Stomach (tissue), 19 donors: ENCODE measurements at places on chromosomes 4 and X. TPM values are rescaled to one million over a fixed set of nuclear protein-coding genes. Genes with fewer than 3 reads are reported as not detected.

MMRN1 gene
- total RNA-seq, result 0.58 TPM

DNA sequence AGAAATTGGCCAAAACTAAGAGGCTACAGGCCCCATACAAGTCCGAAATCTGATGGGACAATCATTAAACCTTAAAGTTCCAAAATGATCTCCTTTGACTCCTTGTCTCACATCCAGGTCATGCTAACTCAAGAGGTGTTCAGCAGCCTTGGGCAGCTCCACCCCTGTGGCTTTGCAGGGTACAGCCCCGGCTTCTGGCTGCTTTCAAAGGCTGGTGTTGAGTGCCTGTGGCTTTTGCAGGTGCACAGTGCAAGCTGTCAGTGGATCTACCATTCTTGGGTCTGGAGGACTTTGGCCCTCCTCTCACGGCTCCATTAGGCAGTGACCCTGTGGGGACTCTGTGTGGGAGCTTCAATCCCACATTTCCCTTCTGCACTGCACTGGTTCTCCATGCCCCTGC is 329.1 kb upstream of the MAD2L1 start:
- no peak for DNase-seq

TENM3 gene
- under 0.01 TPM for total RNA-seq

- DNase-seq, result no peak
Observed at GRCh38 chrX:23783589-23784469, 856 bp downstream of the SAT1 start.

PASD1 gene
- total RNA-seq, result not detected

DNA sequence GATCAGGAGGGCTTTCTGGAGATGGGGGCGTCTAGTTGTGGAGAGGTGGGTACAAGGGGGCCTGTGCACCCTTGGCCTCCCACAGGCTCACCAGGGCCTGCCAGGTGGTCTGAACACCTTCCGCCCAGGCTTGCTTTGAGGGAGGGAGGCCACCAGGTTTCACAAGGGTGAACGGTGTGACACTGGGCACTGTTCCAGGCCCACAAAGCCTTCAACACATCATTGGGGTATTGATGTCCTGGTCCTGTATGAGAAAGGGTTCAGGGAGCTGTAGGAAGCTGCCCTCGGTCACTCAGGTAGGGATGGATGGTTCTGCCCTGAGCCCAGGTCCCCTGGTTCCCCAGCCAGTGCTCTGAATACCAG is 6.0 kb downstream of the HTRA3 start:
- DNase-seq, result no peak

MAGEC3 gene
- not detected for total RNA-seq

- peak; percentile 49 for DNase-seq
Observed at GRCh38 chrX:9911487-9911886, 55.7 kb upstream of the CLDN34 start.

DNA sequence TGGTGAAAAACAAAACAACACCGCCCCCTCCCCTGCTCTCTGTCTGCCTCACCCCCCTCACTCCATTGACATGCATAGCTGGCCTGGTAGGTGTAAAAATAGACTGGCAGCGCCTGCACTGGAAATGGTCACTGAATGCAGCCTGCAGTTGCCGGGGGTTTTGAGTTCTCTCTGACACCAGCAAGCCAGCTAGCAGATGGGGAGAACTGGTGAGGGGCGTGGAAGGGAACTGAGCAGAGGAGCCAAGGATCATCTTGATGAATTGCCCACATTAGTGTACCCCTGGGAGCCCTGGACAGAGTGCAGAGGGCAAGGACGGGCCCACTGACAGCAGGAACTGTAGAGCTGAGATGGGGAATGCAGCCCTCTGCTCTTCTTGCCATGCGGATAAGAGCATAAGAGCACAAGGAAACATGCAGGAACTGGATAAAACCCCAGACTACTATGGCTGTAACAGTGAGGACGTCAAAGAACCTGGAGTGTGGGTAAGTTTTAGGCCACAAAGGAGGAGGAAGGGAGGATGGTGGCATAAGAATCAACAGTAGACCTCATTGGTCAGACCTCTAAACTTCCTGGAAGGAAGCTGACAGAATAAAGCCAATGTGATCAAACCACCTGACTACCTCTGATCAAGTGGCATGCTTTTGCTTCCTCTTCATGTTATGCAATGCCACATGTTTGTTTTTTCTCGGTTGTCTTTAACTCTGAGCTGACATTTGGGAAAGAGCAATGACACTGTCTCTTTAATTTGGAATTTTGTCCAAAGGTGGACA is 96.3 kb downstream of the ANK2 start:
- peak; percentile 35 for DNase-seq

DNA sequence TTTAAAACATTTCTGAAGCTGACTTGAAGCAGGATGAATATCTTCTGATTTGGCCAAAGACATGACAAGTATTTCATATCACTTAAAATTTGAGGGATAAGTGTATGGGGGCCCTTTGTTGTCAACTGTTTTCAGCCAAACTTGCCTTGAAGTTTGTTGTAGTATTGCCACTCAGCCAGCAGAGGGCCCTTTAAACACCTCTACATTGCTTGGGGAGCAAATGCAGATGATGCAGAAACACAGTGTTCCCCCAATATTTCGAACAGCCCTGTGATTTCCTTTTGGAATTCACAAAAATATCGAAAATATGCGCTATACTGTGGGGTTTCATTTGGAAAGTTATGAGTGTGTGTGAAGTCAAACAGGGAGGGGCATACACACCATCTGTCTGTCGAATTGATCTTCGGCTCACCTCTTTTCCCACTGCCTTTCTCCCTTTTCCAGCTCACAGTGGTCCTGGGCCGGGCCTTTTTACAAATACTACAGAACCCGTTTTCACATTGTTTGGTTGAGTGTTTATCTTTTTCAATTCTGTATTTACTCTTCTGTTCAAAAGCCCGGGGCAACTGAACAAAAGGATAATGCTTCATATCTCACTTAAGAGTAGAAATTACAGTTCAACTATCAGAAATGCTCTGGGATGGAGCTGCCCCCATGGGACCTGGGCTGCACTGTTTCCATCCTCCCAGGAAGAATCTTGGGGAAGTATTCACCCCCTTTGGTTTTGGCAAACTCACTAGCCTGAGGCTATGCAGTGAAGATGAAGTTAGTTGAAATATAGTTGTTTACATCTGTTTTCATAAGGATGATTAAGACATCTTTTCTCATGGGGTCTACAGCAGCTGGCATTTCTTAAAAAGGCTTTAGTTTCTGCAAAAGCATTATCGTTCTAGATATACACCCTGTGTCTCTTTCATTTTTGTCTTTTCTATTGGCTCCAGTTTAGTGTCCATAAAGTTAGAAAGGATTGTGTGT is 137.6 kb downstream of the EGF start:
- peak; percentile 70 for DNase-seq

- no peak for DNase-seq
Observed at GRCh38 chr4:102641793-102642192, 119.0 kb downstream of the MANBA start.

GRCh38 chr4:64774626-64775025 is 365.4 kb upstream of the TECRL start:
- DNase-seq, result no peak

USP38 gene
- 24.8 TPM for total RNA-seq

DNA sequence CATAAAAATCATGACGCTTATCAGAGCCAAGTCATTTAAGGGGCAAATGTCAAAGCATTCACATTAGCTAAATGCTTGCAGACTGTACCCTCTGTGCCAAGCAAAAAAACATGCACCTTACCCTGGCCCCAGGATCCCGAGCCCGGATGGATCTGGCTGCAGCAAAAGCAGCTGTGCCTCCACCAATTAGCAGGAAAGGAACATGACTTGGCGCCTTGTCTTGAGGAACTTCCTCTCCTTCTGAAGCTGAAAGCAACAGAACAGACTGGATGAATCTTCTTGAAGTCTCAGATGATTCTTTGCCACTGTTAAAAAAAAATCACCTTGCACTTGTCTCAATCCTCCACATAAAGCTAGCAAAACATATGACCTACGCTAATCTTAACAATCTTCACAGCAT is 18.0 kb downstream of the AIFM1 start:
- no peak for DNase-seq

GRCh38 chr4:10074767-10075105 is 41.9 kb downstream of the WDR1 start:
- peak; percentile 2 for DNase-seq

DNA sequence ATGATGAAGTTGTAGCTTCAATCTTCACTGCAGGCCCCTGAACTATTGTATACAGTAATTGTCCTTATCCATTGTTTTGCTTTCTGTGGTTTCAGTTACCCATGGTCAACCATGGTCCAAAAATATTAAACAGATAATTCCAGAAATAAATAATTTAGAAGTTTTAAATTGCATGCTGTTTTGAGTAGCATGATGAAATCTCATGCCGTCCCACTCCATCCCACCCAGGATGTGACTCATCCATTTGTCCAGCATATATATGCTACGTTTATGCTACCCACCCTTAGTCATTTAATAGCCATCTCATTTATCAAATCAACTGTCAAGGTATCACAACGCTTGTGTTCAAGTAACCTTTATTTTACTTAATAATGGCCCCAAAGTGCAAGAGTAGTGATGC is 34.5 kb downstream of the IQCM start:
- DNase-seq, result no peak

FREM3 gene
- not detected for total RNA-seq

SLC9B1 gene
- not detected for total RNA-seq

- no peak for DNase-seq
Observed at GRCh38 chr4:182074810-182075209, 168.4 kb upstream of the TENM3 start.

DNA sequence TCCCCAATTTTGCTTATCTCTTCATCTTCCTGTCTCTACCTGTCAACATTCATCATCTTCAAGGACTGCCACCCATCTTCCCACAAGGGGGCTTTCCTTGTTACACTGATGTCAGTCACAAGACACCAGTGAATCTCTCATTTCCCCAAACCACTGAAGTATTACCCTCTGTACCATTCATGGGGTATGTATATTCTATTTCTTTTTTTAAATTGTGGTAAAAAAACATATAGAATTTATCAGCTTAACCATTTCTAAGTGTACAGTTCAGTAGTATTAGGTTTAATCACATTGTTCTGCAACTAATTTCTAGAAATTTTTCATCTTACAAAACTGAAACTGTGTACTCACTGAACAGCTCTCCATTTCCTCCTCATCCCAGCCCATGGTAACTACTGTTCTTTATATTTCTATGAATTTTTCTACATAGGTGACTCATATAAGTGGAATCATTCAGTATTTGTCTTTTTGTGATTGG is 98.6 kb downstream of the LARP7 start:
- DNase-seq, result no peak

IL9R gene
- total RNA-seq, result 3.5 TPM

SMIM10L2A gene
- total RNA-seq, result not detected

- no peak for DNase-seq
Observed at GRCh38 chrX:67384403-67384802, 159.4 kb upstream of the AR start.

- DNase-seq, result no peak
Observed at GRCh38 chrX:153888344-153888743, 2.4 kb upstream of the L1CAM start.

DNA sequence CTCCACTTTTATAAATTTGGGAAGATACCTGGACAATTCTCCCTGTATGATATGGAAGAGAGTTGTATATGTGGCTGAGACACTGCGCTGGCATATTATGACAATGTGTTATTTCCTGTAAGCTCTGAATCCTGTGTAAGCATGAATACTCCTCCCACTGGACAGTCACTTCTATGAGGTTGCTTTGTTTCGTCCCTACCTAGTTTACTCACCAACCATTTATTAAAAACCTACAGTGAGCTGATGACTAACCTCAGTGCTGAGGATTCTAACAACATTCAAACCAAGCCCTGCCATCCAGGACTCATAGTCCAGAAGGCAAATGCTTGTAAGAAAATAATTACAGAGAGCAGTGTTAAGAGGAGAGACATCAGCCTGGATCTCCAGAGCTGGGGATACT is 1632.9 kb upstream of the TENM3 start:
- no peak for DNase-seq

DNA sequence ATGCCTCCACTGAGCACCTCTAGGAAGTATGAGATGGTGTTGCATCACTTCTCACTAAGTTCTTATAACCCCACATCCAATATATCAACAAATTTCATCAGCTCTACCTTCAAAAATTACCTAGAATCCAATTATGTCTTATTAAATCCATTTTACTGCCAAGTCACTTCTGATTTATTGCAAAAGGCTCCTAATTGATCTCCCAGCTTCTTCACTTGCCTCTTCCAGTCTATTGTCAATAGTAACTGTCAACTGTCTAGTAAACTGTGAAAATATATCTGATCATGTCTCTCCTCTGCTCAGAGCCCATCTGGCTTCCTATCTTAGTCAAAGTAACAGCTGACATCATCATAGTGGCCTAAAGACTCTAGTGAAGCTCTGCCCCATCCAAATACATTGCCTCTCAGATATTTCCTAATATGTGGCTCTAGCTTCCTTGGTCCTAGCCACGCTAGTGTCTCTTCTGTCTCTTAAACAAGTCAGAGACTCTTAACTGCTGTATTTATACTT is 414.5 kb upstream of the ATOH1 start:
- DNase-seq, result no peak

NUDT10 gene
- total RNA-seq, result 2.3 TPM

DNA sequence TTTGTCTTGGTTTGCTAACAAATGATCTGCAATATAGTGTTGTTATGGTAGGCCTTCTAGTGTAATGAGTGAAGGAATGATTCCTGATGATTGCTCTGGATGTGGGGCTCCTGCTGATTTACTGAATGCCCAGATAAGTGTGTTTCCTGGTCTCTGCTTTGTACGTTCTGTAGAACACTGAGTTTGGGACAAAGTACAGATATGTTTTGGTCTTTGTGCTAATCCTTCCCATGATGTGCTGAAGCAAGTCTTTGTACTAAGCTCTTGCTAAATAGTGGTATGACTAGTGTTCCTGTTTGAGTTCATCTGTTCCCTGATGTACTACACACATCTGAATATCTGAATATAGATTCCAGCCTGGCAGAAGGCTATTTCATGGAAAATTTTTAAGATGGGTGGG is 36.9 kb upstream of the XIAP start:
- no peak for DNase-seq

- DNase-seq, result peak; percentile 17
Observed at GRCh38 chr4:121594796-121595526, 101.8 kb downstream of the ANXA5 start.

OTUD6A gene
- not detected for total RNA-seq

CCKAR gene
- 18.3 TPM for total RNA-seq

HS3ST1 gene
- total RNA-seq, result 0.58 TPM

LONRF3 gene
- total RNA-seq, result 79.1 TPM

CXCL11 gene
- total RNA-seq, result not detected

DNA sequence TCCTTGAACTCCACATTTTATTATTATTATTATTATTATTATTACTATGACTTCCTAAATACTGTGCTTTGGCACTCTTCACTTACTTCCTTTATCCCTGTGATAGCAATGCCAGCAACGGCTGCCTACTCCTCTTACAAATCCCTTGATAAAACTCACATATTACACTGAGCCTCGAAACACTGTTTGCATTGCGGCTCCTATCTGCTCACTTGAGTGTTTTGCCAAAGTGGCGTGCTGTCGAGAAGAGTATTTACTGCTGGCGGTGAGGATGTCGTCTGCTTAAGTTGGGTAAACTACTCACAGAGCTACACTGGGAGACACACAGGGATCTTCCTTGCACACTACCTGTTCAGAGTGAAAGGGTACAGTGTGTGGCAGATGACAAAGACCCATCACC is 143.4 kb upstream of the VCX3A start:
- peak; percentile 27 for DNase-seq

GRCh38 chrX:124863303-124863702 is 456.4 kb upstream of the TEX13C start:
- DNase-seq, result no peak

- DNase-seq, result peak; percentile 74
Observed at GRCh38 chr4:184473499-184474262, 669 bp downstream of the IRF2 start.

GRCh38 chr4:27123123-27123768 is 262.6 kb downstream of the STIM2 start:
- DNase-seq, result no peak

HERC5 gene
- 8.4 TPM for total RNA-seq
